ENCODE measurements at places on chromosomes 11 and 22.

- DNase-seq: no peak
These were observed 15.5 kb downstream of the TEF start for GRCh38 chr22:41397143-41397811.

DNA sequence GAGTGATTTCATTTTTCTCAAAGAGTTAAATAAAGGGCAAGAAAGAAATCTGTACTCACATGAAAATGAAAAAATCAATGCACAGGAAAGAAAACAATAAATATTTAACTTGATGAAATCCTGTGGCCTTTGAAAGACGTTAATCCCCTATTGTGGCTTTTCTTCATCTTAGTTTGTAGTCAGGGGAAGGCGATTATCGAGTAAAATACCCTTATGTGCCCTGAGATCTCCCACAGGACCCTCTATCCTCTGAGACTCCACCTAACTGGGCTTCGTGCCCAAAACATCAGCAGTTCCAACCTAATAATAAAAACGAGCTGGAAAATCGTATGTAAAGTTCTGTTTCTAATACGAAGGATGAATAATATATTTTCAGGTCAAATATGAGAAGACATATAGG lies 208.2 kb upstream of the ZC3H12C start:
- no peak for DNase-seq

DNA sequence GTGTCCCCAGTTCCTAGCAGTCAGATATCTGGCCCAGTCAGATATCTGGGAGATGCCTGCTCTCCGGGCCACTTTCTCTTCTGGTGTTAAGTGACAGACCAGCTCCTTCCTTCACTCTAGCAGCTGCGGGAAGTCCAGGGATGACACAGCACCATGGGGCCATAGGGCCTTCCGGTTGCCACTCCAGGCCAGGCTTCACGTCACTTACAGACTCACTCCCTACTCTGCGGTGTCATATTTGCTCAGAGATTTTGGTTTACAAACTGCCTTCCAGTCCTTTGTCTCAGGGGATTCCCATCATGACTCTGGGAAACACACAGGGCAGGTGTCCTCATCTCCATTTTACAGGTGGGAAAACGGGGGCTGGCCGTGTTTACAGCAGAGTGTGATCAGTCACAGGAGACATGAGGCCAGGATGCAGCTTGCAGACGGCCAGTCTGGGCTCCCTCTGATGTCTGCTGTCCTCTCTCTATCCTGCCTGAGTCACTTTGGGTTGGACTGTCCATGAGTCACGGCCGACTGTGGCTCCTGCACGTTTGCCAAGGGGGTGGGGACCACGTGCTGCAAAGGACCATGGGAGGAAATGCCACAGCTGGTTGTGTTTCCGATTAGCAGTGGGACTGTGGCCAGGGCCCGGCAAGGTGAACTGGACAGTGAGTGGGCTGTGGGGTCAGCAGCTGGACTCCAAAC lies 8.2 kb upstream of the TBC1D22A start:
- DNase-seq: no peak

DNA sequence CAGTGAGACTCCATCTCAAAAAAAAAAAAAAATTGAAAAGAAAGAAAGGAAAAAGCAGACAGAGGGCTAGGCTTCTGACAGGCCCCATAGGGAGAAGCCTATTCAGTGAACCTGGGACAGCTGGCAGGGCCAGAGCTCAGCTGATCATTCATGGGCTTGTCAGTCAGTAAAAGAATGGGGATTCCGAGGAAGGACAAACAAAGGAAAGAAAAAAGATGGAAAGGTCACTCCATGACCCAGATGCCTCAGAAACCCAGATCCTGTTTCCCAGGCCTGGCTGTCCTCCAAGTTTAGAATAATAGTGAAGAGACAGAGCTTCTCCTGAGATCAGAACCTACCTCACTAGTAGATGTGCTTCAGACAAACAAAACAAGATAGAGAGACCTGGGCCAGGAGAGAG lies 34.3 kb upstream of the ASPHD2 start:
- no peak for DNase-seq

- DNase-seq: no peak
These were observed 41.0 kb upstream of the AQP11 start for GRCh38 chr11:77548552-77549445.

DNA sequence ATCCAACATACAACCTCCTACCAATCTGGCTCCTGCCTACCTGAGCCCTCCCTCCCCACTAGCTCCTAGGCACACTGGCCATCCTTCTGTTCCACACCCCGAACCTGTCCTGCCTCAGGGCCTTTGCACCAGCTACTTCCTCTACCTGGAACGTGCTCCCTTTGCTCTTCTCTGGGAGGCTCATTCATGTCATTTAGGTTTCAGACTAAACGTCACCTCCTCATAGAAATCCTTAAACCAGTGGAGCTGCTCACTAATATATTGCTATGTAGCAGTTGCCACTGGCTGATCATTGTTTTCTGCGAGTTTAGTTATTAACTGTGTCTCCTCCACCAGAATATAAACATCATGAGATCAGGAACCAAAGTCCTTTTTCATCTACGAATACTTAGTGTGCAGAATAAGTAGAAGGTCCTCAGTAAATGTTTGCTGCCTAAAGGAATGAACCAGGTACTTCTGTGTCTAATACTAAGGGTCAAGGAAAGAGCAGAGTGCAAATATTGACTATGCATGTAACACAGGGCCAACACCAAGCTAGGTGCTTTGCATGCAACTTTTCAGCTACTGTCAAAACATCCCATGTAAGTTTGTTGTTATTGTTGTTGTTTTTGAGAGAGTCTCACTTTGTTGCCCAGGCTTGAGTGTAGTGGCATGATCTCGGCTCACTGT lies 277.6 kb upstream of the SYN3 start:
- DNase-seq: no peak

- no peak for DNase-seq
These were observed 6.4 kb upstream of the FOSL1 start for GRCh38 chr11:65906602-65907001.

GRCh38 chr11:99422581-99423427 lies 402.1 kb downstream of the CNTN5 start:
- DNase-seq: no peak

GRCh38 chr11:70522593-70523311 lies 124.4 kb downstream of the CTTN start:
- DNase-seq: peak; percentile 39

DNA sequence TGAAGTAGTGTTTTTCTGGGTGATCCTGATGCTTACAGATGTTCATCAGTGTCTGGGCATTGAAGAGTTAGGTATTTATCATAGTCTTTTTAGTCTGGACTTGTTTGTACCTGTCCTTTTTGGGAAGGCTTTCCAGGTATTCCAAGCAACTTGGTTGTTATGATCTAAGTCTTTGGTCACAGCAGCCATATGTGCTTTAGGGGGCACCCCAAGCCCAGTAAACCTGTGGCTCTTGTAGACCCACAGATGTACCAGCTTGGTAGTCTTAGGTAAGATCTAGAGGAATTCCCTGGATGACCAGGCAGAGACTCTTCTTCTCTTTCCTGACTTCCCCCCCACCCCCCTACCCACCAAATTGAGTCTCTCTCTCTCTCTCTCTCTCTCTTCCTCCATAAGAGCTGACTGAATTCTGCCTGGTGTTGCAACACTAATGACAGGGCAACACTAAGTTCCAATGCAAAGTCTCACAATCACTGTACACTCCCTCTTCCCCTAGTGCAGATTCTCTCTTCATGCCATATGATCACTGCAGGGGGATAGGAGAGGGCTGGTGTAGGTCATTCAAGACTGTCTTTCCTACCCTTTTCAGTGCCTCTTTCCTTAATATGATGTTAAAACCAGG lies 24.5 kb upstream of the MMP8 start:
- no peak for DNase-seq

DNA sequence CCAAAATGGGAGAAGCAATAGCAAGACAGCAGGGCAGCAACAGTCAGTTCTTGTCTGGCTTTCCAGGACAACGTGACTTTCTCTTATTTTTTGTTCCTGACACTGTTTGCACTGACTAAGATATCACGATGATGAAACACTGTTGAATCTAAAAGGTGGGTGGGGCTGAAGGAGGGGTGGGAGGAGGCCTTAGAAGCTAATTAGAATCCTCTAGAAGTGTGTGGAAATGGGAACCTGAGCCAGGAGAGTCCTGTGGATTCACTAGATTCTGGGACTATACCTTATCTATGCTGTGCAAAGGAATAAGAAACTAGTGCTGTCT lies 300.3 kb downstream of the ST3GAL4 start:
- no peak for DNase-seq

DNA sequence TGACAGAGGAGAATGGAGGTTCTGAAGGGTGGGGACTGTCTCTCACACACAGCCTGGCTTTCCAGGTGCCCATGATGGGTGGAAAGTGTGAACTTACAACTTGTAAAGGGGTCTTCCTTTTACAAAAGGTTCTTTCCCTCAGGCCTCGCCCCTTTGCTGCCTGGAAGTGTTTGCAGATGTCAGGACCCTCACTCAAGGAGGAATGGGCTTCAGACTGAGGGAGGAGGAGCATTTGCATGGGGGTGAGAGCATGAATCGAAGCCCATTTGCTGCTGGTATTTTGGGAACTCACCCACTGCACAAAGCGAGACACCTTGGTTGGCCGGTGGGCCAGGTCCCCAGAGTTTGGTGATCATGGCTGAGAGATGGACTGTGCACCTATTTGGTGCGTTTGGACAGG lies 25.1 kb downstream of the MPPED1 start:
- no peak for DNase-seq

GRCh38 chr11:27995083-27995482 lies 112.9 kb downstream of the KIF18A start:
- no peak for DNase-seq

- no peak for DNase-seq
These were observed 257.2 kb downstream of the ST3GAL4 start for GRCh38 chr11:126612671-126613070.

GRCh38 chr11:76074148-76075095 lies 131.9 kb downstream of the WNT11 start:
- no peak for DNase-seq

GRCh38 chr11:119000906-119001305 lies 3.0 kb downstream of the CENATAC start:
- no peak for DNase-seq

- DNase-seq: no peak
These were observed 152.3 kb upstream of the SEZ6L start for GRCh38 chr22:26016916-26017315.

DNA sequence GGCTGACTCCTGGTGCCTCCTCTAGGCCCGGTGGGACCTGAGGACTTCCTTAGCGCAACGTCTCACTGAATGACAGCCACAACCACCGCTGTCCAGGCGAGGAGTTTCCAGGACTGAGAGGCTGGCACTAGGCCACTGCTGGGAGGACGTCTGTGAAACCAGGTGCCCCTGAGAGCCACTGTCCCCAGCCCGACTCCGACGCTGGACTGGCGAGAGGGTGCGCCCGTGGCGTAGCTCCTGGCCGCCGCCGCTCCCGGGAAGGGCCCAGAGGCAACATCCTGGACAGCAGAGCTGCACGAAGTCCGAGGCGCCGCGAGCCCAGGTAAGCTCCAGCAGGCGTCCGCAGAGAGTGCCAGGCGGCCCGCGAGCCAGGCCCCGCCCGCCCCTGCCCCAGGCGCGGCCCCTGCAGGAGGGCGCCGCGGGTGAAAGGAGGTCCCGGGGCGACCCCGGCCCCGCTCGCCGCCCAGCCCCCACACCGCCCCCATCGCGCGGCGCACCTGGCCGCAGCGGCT lies 525 bp downstream of the DGCR2 start:
- DNase-seq: peak; percentile 40

DNA sequence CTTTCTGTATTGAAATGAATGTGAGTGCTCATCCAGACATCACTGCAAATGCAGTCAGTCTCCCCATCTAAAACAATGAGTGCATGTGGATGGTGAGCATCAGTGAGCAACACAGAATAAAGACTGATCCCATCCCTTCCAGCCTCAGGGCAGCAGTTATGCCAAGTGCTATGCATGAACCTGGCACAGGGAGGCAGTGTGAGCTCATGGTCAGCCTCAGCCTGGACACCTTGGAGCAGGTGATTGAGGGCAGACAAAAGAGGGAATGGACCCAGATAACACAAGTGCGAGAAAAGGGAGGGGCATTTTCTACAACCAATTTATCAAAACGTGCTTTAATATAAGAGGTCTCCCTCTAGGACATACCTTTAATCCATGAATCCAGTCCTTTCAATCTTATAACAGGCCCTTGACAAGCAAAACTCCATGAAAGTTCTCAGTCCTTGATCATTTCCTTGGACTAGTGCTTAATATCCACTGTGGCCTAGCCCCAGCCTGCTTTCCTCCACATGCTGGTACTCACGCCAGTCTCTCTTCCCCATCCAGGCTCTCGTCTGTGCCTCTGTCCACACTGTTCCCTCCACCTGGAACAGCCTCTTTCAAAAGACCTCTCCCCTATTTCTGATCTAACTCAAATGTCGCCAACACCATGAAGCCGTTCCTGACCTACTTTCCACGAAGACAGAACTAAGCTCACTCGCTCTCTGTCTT lies 50.5 kb upstream of the LRRC55 start:
- DNase-seq: peak; percentile 72

DNA sequence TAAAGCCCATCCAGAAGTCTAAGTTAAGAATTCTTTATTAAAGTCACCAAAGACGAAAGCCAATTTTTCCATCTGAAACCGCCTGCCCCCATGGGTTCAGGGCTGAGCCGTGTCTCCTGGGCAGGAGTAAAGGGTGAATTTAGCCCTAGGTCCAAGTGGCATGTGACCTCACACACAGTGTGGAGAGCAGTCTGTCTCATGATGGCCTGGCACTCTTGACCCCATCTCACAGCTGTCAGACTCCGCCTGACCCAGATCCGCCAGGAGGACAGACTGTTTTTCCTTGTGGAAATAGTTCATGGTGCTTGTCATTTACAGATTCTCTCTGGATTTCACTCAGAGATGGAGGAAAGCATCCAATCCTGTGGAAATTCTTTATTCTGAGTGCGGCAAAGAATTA lies 109.7 kb downstream of the GALNT18 start:
- DNase-seq: no peak

GRCh38 chr22:32518381-32518780 lies 43.8 kb downstream of the FBXO7 start:
- DNase-seq: no peak

DNA sequence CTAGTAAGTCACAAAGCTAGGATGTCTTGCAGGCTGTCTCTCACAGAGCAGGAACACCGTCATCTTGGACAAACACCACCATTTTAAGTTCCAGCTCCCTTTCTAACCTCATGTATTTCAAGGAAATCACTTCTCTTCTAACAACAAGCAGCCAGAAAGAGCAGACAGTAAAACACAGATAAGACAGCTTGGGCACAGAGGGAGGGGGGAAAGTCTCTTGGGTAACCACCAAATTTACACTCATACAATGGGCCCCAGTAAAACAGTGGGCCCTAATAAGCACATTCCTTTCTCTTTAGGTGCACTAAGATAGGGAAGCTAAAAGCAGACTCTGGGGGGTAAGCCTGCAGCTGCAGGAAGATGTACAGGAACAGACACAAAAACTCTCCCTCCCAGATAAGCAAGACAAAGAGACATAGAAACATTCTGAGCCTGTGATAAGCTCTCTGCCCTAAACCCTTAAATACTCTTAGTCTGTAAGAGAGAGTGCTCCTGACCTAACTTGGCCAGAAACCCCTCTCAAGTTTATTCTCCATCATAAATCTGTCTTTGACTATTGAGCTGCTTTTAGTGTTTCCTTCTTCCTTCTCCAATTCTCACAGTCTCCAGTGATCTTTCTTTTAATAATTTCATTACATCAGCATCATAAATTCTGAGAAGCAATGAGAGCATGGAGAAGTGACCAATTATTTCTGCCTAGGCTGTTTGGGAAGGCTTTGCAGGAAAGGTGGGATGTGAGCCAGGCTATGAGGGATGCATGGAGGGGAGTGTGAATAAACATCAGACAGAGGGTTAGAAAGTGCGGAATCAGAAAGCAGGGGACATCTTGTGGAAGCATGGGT lies 7.4 kb downstream of the OR10D3 start:
- no peak for DNase-seq
